ENCODE measurements at places on chromosomes 6 and 20.

DNA sequence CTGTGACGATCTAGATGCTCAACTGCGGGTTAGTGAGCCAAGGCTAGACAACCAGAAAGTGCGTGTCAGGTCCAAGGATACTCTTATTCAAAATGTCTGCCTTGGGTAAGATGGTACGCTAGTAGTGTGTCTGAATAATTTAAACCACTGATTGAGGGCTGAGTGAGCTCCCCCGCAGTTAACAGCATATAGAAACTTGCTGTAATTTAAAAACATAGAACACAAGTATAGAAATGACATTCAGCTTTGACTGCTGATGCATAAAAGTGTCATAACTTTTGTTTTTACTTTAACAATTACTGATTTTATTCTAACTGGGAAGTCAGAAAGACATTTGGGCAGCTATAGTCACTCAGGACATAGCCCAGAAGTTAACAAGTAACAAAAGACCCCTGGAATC is 45.6 kb upstream of the SLC22A1 start:
- no peak for DNase-seq

DNA sequence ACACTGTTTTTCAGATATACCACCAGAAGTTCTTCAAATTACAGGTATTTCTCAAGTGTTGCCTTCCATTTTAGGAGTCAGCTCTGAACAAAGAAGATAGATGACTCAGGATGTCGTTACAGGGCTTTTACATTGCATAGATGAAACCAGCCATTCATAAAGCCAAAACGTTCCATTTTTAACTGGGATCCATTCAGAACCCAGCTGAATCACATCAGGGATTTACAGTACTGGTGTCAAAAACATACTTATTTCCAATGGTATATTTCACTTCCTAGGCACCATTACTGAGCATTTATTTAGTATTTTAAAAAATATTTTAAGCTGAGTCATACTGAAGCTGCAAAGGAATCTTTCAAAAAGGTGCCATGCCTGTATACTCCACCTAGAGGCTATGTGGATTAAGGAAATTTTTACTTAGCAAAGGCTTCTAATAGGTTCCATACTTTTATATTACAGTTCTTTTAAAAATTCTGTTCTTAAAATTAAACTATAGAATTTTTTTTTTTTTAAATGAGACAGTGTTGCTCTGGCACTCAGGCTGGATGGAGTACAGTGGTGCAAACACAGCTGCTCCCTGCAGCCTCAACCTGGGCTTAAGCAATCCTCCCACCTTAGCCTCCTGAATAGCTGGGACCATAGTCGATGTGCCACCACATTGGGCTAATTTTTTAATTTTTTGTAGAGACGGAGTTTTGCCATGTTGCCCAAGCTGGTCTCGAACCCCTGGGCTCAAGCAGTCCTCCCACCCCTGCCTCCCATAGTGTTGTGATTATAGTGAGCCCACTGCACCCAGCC is 2.6 kb downstream of the ASF1A start:
- DNase-seq = no peak

- DNase-seq = no peak
Observed at GRCh38 chr6:79034865-79035264, 43.2 kb downstream of the PHIP start.

DNA sequence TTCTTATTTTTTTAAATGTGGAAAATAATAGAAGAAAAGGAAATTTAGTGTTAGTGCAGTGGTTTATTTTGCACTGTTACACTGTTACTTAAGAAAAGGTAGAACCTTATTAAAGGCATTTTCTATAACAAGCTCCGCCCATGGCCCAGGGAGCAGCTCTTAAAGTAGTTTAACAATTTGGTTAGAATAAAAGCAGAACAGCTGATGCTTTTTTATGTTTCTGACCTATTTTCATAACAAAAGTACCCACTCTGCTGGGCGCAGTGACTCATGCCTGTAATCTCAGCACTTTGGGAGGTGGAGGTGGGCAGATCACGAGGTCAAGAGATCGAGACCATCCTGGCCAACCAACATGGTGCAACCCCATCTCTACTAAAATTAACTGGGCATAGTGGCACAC is 32.6 kb downstream of the DSTN start:
- DNase-seq = no peak

- no peak for DNase-seq
Observed at GRCh38 chr6:155313602-155314091, 637 bp downstream of the TFB1M start.

GRCh38 chr6:66230591-66230990 is 523.6 kb upstream of the EYS start:
- DNase-seq = no peak

GRCh38 chr20:19552221-19553180 is 205.6 kb upstream of the RIN2 start:
- DNase-seq = no peak

GRCh38 chr6:158020811-158021210 is 39.1 kb downstream of the SYNJ2 start:
- no peak for DNase-seq

GRCh38 chr6:1703923-1704322 is 94.2 kb downstream of the FOXC1 start:
- no peak for DNase-seq

GRCh38 chr6:27441001-27441400 is 31.9 kb downstream of the ZNF184 start:
- no peak for DNase-seq

GRCh38 chr6:5518936-5519491 is 257.7 kb downstream of the FARS2 start:
- DNase-seq = no peak

DNA sequence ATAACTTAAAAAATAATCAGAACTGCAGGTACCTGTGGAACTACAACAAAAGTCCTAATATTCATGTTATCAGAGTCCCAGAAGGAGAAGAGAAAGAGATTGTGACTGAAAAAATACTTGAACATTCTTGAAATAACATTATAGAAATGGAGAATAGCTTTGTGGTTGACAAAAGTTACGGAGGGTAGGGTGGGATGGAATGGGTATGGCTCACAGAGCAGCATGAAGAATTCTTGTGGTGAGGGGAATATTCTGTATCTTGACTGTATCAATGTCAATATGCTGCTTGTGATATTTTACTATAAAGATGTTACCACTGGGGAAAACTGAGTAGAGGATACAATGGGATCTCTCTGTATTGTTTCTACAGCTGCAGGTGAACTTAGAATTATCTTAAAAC is 122.5 kb downstream of the DST start:
- no peak for DNase-seq

- no peak for DNase-seq
Observed at GRCh38 chr20:63053432-63054102, 46.8 kb upstream of the BHLHE23 start.

GRCh38 chr6:64050590-64050989 is 415.0 kb downstream of the PHF3 start:
- no peak for DNase-seq

- DNase-seq = no peak
Observed at GRCh38 chr6:25009393-25009710, 73.6 kb upstream of the RIPOR2 start.

DNA sequence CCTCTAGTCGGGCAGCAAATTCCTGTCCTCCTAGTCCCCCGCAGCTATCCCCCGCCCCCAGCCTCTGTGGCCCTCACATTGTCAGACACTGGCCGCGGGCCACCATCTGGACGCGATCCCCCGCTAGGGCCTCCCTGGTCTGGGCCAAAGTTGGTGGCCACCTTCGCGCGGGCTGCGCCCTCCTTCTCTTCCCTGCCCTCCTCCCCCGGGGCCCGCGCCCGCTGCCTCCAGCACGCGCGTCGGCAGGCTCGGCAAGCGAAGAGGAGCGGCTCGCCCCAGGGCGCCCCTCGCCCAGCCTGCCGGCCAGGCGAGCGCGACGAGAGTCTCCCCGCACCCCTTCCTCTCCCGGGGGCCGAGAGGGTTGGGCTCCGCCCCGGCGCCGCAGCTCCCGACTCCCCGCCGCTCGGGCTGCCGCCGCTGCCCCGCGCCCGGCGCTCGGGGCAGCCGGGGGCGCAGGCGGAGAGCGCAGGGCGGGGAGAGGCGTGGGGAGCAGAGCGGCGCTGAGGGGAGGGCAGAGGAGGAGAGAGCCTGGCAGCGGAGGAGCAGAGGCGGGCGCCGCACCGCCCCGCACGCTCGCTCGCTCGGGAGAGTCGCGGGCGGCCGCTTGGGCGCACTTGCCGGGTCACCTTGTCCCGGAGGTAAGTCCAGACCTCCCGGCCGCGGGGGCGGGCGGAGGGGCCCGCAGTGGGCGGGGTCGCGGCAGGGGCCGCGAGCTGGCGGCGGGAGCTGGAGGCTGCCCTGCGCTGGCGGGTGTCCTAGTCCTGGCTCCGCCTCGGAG is at the start of gene SYNDIG1:
TSS of gene SYNDIG1 (plus strand) at position 514 of the 778 bp plus-strand sequence. CDS start 73,469 bp downstream, outside the sequence.
- no peak for DNase-seq

GRCh38 chr20:48025051-48025515 is 239.8 kb upstream of the SULF2 start:
- DNase-seq = no peak

DNA sequence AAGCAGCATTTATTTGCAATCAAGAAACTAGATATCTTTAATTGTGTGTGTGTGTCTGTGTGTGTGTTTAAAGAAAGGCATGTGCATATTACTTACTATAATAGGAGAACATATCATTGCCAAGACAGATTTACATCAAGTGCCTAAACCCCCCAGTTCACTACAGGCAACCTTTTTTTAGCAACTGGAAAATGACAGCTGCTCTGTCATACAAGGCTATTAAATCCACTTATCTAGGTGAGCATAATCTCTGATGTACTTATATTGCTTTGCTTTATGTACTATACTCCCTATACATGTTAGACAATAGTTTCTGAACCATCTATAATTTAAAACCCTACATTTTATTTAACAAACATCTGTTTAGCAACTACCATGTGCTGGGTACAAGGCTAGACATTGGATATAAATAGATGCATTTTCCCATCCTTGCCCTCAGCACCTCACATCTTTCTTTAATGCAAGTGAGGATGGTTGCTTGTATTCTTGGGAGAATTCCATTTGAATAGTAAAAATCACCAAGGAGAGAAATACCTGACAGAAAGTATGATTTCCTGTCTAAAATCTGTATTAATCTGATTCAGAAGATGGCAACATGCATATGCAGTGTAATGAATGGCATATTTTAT is 398.3 kb downstream of the LAMA2 start:
- DNase-seq = no peak

- no peak for DNase-seq
Observed at GRCh38 chr6:31228476-31228875, 43.4 kb downstream of the HLA-C start.

DNA sequence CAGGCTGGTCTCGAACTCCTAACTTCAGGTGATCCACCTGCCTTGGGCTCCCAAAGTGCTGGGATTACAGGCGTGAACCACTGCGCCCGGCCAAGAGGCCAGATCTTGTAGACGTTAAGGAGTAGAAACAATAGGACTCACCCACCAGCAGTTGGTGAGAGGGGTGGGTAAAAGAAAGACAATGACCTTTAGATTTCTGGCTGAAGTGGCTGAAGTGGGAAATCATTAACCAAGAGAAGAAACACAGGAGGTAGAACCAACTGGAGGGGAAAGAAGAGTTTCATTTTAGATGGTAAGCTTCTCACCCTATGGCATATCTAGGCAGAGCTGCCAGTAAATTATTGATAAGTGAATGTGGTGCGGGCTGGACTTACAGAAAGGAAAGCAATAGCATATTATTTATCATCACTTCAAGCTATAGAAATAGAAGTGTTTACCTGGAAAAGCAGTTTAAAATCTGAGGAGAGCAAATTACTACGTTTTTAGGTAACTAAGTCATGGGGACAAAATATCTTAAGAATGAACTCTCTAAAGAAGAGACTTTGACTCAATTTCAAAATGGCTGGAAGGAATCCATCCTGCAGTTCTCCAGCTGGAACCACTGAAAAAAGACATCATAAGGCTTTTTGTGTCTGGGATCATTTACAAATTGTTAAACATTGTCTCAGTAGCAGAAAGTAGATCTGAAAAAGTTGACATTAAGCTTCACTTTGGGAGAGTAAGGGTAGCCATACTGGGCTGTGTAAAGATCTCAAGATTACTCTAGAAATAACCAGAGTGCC is 109.6 kb downstream of the ALDH8A1 start:
- no peak for DNase-seq

- no peak for DNase-seq
Observed at GRCh38 chr6:47420394-47421371, 56.9 kb upstream of the CD2AP start.

GRCh38 chr6:33846226-33846625 is 42.4 kb upstream of the MLN start:
- no peak for DNase-seq

DNA sequence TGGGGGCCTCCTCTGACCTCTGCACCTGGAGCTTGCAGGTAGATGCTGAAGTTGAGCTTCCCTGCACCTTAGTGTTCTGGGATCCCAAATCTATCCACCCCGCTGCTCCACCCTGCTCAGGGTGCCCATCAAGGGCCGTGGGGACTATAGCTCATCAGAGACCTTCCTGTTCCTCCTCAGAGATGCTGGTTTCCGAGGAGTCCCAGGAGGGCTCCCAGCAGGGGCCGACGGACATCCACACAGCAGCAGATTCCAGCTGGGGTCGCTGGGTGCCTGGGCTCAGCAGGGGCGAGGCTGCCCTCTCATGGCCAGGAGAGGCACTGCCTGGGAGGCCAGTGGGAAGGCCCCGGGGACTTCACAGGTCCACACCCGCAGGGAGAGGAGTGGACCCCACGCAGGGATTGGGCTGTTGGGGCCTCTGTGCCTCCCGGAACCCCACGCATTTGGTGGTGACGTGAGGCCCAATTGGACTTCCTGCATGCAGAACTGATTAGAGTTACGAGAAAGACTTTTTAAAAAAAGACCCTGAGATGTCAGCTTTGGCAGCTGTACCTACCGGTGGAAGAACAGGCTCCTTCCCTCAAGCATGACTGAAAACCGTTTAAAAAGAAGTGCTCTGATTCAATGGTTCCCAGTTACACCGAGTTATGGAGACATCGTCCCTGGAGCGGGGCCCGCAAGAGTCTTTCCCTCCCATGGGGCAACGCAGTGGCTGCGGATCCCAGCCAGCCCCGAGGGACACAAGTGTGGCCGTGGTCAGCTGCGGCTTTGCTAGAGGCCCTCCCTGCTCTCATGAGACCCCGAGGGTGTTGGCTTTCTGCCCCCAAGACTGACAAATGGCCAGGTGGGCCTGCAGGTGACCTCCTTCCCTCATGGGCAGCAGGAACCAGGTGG is 25.3 kb upstream of the SLCO4A1 start:
- DNase-seq = peak; percentile 59

Data from NCI-H187 (cell line).